Stimulated activated CD8-positive, alpha-beta memory T cell treated with anti-CD3 and anti-CD28 coated beads, Interleukin-7, amount 100 ng/mL, for 1 hour (primary cell): ENCODE measurements at places on chromosomes 7 and 10.

DNA sequence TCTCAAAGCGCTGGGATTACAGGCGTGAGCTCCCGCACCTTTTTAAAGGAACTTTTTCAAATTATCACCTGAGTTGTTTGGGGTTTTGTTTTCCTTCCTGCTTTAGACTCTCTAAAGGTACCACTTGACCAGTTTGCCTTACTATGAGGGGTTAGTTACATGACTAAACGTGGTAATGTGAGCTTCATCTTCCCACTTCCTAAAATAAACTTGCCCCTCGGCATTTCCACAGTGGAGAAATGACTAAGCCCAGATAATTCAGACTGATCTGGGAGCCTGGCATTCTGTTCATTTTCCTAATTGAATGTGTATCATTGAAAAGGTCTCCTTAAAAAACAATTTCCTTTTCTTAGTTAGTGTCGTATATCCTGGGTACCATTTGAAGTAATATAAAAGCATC is 163.4 kb downstream of the PLXDC2 start:
- DNase-seq: no peak

DNA sequence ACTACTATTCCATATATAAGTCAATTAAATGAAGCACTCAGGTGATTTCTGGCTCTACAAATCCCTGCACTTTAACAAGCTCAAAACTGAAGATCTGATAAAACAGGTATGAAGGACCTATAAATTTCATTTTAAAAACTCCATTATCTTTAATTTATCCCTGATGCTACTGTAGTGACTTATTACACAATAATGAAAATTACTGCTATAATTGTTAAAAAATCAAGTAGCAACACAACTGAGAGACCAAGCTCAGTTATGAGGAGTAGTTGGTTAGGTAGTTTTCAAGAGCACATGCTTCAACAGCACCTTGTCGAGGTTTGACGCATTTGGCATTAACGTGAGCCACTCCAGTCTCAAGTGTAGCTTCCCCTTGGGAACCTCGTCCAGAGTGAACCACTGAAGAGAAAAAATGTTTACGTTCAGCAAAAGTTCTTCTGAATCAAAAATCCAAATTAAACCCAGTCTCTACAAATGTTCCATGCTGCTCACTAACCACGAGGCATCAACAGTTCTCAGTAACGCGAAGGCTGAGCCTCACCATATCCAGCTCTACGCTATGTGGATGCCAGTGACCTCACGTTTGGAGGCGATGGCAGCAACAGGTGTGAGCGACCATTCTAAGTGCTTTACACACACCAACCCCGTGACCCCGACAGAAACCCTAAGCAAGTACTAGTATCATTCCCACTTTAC is 55.3 kb upstream of the NCAPG2 start:
- no peak for DNase-seq

GRCh38 chr7:96430356-96430755 is 108.5 kb upstream of the SLC25A13 start:
- DNase-seq: no peak

DNA sequence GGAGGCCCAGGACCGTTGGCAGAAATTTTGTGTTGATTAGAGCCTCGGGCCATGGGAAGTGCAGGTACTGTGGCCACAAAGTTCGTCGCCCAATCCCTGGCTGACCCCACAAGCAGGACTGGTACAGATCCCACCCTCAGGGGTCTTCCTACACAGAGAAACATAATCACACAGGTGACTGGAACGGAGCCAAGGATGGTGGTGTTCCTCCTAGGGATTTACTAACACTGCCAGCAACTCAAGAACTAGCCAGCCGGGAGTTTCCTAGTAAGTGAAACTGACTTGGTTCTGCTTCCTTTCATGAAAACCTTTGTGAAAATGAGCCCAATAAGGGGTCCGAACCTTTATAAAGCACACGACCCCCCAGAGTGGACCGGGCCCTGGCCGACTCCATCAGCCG is 5.7 kb downstream of the CUX1 start:
- DNase-seq: no peak

DNA sequence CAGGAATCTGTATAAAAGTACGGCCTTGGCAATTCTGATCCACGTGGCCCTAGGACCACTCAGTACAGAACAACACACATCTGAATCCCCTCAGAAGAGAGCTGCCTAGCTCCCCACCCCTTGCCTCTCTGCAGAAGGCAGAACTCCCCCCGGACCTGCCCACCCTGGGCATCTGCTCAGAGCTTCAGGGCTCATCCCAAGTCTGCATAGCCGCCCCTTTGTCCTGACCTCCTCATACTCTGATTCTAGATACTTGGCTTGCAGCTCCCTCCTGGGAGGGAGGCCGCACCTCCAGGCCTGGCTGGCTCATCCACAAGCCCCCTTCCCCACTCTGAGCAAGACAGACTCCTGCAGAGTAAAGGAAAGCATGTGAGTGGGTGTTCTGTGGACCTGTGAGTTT is 49.6 kb downstream of the GRID1 start:
- no peak for DNase-seq

DNA sequence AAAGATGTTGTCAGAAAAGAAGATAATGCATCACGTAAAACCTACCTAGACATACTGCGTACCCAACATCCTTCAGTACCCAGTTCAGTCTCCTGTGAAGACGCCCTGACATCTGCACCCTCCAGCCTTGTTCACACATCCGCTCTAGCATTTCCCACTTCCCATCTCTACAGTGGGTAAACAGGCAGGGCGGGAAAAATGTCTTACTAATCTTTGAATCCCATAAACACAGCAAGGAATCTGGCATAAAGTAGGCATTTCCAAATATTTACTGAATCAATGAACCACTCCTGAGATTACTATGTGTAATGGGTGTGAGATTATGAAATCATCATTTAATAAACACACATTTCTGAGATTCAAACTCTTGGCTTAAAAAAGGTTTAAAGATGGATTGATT is 132.8 kb downstream of the GLI3 start:
- no peak for DNase-seq

DNA sequence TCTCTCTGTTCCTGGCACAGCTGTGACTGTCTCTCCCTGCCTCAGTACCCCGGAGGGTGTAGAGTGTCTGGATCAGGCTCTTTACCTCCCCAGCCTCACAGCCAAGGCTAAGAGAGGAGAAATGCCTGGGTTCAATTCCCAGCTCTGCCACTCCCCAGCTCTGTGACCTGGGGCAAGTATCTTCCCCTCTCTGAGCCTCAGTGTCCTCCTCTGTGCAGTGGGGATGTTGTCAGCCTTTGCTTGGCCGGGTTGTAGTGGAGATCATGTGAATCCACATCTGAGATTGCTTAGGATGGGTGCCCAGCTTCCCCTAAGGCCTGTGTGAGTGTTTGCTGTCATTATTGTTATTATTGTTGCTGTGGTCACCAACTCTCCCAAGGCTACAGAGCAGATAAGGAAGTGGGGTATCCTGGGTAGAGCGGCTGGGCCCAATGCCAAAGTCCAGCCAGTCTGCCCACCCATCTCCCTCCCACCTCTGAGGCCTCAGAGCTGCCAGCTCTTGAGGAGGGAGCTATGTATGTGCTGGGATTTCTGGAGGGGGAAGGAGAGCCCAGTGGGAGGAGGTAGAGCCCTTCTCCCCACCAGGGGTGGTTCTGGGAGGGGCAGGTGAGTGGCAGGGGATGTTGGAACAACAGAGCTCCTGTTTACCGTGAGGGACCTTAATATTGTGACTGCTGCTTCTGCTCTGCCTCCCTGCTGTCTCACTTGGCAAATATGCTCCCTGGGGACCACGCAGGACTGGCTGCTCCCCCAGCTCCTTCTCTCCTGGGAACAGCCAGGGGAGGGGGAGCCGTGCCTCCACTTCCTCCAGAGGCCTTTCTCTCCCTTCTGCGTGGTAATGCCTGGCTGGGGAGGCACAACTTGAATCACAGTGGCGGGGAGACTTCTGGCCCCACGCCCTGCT is 170.5 kb downstream of the RPS24 start:
- no peak for DNase-seq

GRCh38 chr7:142892951-142893350 is 7.4 kb upstream of the TRPV6 start:
- DNase-seq: no peak

DNA sequence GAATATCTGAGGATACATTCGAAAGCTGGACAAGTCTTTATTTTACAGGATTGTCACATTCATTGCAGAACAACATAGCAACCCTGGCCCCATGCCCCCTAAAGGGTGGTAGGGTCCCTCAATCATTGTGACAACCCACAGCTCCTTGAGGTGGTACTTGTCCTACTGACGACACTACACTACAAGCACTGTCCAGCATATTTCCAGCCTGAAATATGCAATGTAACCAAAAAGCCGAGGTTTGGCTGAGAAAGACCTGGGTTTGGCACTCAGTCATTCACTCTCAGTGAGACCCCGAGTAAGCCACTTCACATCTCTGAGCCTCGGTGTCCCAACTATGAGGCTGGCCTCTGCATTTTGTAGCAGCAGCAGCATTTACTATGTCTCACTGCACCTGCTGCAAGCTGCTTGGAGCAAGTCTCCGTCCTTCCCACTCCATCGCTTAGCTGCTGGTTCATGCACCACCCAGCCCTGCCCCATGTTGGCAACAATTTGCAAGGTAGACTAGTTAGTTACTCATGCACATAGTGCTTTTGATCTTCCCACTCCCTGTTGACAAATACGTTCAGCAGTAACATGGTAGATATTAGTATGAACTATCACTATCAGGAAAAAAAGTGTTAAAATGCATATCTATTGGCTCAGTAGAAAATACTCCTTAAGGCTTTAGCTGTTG is 43.6 kb upstream of the TNPO3 start:
- DNase-seq: no peak

GRCh38 chr7:101910991-101911799 is 93.8 kb downstream of the CUX1 start:
- no peak for DNase-seq

DNA sequence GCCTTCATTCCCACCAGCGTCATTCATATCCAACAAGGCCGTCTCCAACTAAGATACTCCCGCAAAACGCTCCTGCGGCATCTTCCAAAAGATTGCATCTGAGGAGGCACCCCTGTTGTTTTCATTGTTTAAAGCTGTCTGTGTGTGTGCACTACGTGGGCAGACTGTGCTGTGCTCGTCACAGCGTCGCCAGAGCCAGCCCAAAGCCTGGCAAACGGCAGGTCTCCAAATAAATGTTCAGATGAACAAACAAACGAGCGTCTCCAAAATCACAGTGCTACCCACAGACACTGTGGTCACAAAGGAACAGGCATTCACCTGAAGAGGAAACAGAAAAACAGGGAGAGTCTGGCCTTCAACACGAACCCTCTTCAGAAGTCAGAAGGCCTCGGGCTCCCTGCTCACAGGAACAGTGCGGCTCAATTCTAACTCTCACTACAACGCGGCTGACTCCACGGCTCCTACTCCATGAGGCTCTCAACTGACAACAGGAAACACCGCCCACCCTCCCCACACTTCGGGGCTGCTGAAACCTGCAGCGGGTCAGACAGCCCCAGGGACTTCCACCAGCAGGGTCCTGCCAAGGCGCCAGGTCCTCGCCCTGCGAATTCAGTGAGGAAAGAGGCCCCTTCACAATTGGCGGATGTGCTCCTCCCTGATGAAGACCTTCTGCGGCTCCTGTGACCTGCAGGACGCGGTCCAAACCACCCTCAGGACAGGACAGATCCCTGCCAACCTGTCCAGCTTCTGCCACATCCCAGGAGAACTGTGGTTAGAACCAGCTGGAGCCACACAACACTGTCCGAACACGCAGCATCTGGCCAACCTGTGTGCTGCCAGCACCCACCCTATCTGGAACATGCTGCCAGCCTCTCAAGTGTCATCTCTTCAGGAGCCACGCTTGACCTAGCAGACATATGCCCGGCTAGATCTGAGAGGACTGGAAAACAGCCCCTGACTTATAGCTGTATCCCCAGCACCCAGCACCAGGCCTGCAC is 36.1 kb downstream of the MAD1L1 start:
- no peak for DNase-seq

DNA sequence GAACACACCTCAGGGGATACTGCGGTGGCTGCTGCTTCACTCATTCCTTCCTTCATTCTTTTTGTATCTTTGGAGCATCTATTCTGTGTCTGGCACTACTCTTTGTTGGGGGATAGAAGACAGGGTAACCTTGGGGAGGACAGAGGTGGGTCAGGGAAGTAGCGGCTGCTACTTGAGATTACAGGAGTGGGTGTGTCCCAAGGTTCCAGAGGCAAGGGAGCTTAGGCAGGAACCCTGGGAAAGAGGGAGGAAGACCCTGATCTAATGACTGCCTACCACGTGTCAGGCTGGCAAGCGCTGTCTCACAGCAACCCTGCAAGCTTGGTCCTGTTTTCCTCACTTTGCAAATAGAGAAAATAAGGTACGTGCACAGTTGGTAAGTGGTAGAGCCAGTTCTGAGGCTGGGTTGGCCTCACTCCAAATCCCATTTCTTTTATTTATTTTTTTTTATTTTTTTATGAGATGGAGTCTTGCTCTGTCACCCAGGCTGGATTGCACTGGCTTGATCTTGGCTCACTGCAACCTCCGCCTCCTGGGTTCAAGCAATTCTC is 985.9 kb upstream of the ZNF722 start:
- no peak for DNase-seq

GRCh38 chr10:95988702-95989101 is 54.7 kb upstream of the CCNJ start:
- no peak for DNase-seq

DNA sequence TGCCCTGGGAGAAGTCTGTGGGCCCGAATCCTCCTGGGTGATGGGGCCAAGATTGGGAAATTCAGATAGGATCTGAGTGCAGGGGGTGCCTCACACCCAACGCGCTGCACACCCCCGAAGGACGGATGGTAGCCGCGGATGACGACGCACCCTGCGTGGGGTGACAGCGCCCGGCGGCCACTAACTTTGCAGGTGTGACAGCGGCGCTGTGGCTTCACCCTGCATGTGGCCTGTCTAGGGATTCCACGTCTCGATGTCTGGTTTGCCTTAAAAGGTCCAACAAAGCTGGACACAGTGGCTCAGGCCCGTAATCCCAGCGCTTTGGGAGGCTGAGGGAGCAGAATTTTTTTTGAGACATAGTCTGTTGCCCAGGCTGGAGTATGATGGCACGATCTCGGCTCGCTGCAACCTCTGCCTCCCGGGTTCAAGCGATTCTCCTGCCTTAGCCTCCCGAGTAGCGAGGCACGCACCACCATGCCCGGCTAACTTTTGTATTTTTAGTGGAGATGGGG is 18.6 kb downstream of the ADAP1 start:
- no peak for DNase-seq

DNA sequence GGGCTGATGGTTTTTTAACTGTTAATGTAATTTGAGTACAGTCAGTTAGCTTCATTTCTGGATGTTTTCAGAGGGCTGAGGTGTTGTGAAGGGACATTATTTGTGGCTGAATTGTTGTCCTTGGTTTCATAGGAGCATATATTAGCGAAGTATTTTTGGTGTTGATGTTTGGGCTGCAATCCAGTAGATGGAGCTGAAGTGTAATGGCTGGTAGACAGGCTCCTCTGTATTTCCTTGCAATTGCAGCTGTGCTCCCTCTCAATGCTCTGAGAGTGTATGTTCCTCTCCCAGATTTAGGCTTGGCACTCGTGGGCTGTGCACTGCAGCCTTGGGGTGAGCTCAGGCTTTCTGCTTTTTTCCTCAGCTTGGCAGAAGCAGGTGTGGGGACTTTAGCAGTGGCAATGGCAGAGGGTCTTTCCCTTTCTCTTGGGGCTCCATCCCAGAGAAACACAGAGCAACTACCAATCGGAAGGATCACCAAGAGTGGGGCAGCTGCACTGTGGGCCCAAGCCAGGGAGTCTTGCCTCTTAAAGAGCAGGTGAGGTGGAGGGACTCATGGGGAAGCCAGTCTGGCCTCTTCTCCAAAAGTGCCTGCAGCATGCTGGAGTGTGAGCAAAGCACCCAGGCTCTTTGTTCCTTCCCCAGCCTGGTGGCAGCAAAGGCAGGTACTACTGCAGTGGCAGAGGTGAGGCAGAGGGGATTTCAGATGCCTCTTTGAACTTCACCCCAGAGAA is 544.4 kb downstream of the SH2D4B start:
- no peak for DNase-seq

GRCh38 chr7:140624392-140625191 is 16.0 kb downstream of the DENND2A start:
- no peak for DNase-seq
